ENCODE measurements at places on chromosomes 3 and 15.

DNA sequence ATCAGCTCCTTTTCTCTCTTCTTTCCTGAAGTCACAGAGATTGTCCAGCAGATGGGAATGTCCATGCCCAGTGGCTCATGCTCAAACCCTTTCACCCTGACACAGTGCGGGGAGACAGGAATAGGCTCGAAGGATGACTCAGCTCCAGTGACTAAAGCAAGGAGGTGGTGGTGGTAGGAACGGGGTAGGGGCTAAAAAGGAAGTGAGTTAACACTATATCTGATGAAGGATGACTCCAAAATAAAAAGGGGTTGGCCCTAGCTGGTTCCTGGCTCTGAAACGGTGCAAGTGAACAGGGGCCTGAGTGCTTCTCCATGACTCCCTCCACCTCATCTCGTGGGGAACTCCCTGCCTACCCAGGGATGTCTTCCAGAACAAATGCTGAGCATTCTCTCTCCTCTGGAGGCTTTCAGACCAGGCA, 167.4 kb upstream of the LPP start:
- DNase-seq, result no peak

GRCh38 chr15:38148471-38148870, 104.2 kb upstream of the SPRED1 start:
- no peak for DNase-seq

- no peak for DNase-seq
These were observed 3.5 kb downstream of the PDE12 start for GRCh38 chr3:57559526-57559925.

DNA sequence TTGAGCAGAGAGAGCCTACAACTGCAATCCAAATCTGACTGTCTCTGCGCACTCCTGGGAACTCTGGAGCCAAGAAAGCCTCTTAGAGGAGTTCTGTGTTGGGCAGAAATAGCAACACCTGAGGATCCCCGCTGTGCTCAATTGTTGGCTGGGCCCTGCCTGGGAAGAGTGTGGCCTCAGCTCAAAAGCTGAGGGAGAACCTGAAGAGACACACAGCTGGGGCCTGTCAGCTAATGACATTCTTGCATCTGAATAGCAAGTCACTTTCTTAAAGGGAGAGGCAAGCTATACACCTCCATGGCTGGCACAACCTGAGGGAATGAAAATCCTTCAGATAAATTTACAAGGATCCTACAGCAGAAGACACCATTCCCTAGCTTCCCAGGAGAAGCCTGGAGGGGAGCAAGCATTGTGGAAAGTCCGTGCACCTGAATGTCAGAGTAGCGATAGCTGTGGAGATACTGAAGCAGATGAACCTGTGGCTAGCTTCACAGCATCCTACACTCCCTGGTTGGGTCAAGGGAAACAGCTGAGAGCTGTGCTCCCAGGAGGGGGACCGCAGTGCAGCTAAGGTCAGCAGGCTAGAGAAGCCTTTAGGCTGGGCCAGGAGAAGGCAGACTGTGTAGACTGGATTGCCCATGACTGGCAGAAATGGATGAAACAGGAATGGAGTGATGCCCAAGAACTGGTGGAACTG, 159.9 kb upstream of the PFN2 start:
- no peak for DNase-seq

DNA sequence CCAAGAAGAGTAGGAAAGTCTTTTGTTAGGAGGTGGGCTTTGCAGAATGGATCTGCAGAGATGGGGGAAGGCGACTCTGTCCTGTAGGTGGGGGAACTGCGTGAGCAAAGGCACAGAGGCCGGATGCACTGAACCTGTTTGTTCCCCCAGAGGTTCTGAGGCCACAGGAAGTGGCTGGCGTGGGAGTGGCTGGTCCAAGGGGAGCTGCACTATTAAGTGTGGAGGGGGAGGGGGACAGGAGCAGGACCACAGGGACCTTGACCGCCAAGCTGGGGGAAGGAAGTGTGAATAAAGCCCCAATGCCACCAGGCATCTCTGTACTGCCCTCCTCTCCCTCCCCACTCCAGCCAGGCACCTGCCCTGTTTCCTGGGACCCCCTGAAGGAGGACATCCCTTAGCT, 51.8 kb downstream of the CYP11A1 start:
- no peak for DNase-seq

- DNase-seq, result no peak
These were observed 456 bp upstream of the TMEM62 start for GRCh38 chr15:43132830-43133429.

- DNase-seq, result no peak
These were observed 39.5 kb upstream of the IQSEC1 start for GRCh38 chr3:13112521-13113345.

DNA sequence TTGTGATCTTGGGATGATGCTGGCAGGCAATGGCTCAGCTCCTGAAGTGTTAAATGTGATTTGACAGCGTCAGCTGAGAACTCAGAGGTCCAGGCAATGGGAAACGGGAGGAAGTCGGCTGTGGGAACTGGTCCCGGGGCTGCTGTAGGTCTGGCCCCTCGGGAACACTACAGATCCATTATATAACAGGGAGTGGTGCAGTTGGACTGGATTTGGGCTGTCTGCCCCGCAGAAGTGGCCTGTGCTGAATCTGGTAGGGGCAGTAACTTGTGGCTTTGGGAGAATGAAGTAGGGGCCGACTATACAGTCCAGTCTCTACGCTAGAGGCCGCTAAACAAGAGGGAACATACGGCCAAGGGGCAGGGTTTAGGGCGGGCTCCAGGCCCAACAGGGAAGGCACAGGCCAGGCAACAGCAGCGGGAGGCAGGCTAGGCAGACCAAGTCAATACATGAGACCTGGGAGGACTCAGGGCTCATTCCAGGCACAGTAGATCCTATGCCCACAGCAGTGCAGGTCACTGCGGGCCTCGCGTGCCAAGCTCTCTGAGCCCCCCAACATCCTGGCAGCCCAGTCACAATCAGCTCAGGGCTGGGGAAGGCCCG, 20.3 kb upstream of the IL16 start:
- DNase-seq, result no peak

- no peak for DNase-seq
These were observed 28.3 kb downstream of the MASP1 start for GRCh38 chr3:187263270-187263669.

GRCh38 chr15:68145706-68146105, 59.4 kb downstream of the CALML4 start:
- DNase-seq, result no peak

DNA sequence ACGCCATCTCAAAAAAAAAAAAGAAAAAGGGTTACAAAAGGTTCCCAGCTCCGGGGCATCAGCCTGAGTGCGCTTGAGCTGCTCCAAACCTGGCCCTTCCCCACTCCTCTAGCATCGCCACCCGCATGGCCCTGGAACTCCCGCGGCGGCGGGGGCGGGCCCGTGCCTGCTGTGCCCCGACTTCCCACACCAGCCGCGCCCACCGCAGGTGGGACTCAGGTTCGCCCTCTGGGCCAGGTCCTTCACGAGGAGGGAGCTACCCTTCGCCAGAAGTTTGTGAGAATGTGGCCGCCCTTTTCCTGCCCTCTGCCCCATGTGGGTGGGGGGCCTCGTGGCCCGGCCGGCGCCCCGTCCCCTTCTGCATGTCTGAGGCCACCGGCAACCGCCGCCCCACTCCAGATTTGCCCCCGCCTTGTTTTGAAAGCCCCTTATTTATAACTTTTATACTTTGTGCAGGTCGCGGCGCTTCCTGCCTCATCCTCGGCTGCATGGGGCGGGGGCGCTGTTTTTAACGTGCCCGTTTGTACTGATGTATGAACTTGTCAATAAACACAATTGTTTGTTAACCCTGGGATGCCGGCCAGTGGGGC, 507 bp upstream of the JMJD7 start:
- no peak for DNase-seq

DNA sequence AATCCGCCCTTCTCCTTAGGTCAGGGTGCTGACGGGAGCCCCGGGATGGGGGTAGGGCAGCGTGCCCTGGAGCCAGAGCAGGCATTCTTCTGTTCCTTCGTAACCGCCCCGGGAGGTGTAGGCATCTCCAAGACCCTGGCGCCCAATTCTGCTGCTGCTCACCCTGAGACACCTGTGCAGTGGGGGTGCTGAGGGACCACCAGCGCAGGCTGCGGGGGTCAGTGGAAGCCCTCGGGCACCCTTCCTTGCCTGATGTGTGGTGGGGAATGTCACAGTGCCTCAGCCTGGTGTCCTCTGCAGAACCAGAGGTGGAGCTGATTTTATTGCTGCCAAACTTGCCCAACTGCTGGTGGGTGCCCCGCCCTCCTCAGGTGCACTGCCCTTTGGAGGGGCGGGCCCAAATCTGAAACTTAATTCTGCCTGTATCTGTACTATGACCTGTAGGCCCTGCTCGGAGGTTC, 7.3 kb downstream of the CSK start:
- DNase-seq, result no peak

GRCh38 chr3:196800742-196801434, 61.2 kb downstream of the PAK2 start:
- no peak for DNase-seq

DNA sequence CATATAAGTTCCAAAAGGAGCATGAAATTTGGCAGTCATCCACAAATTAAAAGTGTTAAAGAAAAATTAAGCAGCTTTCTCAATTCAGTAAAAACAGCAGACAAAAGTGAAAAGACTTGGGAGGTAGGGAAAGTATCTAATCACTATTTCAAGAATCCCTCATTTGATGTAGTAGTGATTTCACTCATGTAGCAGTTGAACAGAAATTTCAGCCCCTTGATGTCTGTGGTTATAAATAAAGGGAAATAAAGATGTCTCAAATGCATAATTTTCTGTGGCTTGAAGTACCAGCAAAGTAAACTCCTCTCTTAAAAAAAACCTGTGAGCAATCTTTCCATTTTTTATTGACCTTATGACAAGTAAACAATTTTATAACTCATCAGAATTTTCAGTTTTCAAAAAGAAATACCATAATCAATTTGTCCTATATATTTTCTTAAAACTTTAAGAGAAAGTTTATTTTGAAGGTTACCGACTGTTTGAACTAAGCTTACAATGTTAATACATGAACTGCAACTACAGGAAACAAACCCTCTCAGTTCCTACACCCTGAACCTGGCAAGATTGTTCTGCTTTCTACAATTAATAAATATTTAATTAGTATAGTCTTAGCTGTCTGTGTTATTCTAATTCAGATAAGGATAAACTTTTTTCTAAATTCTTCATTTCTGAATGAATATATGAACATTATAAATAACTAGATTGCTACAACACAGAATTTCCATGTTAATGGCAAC, 94.2 kb downstream of the CBLB start:
- DNase-seq, result no peak

DNA sequence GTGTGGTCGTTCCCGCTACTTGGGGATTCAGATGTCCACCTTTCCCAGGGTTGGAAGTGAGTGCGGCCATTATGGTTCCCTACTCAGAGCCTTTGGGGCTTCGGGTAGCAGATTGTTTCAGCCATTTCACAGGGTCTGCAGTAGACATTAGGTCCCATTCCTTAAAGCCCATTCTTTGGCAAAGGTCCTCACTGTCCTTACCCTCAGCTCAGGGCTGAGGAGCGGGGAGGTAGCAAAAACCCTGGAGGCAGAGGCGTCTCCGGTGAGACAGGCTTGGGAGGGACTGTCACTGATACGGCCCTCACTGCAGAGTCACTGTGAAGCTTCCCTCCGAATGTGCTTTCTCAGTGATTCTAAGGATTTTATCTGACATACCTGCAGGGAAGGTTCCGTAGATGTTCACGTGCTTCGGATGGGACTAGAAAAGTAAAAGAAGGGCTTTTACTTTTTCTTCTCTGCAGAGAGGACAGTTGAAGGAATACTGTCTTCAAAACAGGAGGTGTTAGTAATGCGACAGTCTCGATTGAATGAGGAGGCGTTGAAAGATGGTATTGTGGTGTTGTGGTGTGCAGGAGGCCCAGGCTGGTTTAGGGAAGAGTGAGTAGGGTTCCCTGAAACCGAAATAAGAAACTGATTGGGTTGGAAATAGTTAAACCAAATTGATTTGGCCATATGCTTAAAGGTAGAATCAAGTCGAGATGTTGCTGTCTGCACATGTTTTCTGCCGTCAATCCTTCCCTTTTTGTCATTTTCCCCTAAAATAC, 630 bp downstream of the ATP6V1A start:
- no peak for DNase-seq

- DNase-seq, result no peak
These were observed 15.0 kb upstream of the DAG1 start for GRCh38 chr3:49454898-49455681.

GRCh38 chr15:27579738-27580137, 519.4 kb downstream of the OCA2 start:
- no peak for DNase-seq

DNA sequence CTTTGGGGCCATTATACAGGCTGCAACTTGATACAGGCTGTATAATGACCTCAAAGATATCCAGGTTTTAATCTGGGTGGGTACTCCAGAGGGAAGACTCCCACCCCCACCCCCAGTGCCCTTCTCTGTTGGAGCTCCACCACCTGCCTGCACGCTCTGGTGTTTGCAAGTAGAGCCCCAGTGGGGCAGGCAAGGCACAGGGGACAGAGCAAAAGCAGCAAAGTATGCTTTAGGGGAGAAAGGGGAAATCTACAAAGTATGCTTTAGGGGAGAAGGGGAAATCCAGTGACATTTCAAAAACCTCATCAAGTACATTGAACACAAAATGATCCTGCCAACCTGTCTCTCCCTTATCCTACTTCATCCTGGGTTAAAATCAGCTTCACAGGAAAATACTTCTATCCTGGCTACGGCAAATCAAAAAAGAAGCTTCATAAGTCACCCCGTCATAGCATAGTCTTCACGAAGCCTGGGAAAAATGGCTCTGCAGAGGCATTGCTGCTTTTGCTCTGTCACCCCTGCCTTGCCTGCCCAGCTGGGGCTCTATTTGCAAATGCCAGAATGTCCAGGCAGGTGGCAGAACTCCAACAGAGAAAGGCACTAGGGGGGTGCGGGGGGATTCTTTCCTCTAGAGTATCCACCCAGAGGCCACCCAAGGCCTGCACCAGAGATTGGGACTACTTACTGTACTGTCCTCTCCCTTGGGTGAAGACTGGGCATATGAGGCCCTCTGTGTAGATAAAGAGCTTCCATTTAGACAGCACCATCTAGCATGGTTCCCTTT, 60.9 kb upstream of the ATP11B start:
- no peak for DNase-seq

DNA sequence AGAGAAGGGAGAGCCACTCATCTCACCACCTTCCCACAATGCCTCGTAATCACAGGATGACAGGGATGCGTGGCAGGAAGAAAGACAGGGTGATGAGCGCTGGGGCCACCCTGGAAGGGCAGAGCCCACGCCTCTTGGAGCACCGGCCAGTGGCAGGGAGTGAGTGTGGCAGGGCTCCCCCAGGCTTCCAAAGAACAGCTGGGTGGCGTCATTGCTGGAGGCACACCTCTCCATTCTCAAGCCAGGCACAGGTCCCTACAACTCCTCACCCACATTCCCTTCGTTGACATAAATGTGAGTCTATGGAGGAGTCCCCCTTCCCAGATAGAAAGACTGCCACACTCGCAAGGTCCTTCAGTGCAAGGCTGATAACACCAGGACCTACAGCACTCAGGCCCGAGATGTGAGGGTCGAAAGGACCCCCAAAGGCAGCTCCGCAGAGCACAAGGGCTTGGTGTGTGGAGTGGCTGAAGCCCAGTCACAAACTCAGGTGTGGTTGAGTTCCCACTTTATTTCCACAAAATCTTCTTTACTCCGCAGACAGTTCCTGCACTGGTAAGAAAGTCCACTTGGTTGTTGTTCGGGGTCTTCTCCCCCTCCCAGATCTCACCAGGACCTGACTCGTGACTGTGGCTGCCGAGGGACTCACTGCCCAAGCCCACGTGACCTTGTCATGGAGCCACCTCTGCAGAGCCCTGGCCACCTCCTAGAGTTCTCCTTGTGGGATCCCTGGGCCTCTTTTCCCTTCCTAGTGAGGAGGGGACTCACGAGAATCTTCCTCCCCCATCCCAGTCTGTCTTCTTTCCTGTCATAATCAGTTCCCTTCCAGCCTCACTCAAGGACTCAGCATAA, 22.4 kb upstream of the CORO2B start:
- no peak for DNase-seq

GRCh38 chr3:151503074-151503473, 42.2 kb upstream of the IGSF10 start:
- no peak for DNase-seq

All from stimulated activated CD8-positive, alpha-beta memory T cell treated with anti-CD3 and anti-CD28 coated beads, Interleukin-2, amount 100 ng/mL, for 1 hour (primary cell).